Activated T-cell treated with anti-CD3 and anti-CD28 coated beads, Interleukin-2, amount 50 U/mL, for 4 hours (primary cell): ENCODE measurements at places on chromosomes 13 and 19. TPM values are rescaled to one million over a fixed set of nuclear protein-coding genes. Genes with fewer than 3 reads are reported as not detected.
A peak's percentile ranks its signal among the peaks of the same experiment; 100 is the strongest.

DNA sequence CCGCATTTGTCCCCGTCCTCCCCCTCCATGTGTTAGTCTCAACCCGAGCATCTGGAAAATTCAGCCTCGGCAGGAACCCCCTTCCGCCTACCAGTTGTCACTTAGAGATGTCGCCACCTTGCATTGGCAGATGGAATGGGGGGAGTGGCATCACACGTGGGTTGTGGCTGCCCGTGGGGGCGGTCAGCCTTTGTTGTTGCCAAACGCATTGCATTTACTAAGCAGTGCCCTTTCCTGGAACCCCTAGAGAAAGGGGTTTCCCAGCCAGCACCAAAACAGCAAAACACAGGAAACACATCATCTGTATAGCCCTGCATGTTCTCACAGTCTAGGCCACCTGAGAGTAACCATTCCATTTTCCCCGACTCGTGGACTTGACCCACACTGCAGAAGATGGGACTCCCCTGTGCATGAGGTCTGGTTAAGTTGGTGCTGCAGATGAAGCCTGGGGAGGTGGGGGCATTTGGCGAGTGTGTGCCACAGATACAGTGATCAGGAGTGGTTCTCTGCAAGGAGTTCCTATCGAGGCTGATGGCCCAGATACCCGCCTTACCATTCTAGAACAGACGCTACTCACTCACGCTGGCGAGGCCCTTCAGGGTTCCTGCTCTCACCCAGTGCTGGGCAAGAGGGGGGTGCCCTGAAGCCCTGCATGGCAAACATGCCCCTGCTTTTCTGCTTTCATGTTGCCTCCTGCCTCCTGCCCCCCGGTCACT lies 38.3 kb downstream of the TMED1 start:
- DNase-seq: peak; percentile 82

DNA sequence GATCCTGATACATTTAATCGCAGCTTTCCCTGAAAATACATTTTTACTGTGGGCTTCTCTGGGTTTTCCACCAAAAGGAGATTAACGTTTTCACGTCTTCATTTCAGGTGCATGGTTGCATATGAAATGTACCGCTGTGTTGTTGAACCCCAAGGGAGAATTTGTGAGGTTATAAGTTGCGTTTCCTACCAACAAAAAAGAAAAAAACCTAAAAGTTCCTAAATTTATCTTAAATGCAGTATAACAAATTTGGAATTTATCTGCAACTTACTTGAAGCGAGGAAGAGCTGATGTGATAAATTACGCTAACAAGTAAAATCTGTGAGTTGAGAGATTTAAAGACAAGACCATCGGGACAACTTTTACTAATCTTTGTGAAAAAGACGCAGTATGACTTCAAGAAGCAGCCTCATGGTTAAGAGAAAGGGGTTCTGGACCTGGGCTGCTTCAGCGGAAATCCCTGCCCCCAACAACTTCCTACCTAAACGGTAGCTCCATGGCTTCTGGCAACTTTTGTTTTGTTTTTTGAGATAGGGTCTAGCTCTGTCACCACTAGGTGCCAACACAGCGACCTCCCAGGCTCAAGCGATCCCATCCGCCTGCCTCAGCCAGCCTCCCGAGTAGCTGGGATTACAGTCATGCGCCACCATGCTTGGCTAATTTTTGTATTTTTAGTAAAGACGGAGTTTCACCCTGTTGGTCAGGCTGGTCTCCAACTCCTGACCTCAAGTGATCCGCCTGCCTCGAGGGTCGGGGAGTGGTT lies 958 bp upstream of the OBI1 start:
- DNase-seq: peak; percentile 7

DNA sequence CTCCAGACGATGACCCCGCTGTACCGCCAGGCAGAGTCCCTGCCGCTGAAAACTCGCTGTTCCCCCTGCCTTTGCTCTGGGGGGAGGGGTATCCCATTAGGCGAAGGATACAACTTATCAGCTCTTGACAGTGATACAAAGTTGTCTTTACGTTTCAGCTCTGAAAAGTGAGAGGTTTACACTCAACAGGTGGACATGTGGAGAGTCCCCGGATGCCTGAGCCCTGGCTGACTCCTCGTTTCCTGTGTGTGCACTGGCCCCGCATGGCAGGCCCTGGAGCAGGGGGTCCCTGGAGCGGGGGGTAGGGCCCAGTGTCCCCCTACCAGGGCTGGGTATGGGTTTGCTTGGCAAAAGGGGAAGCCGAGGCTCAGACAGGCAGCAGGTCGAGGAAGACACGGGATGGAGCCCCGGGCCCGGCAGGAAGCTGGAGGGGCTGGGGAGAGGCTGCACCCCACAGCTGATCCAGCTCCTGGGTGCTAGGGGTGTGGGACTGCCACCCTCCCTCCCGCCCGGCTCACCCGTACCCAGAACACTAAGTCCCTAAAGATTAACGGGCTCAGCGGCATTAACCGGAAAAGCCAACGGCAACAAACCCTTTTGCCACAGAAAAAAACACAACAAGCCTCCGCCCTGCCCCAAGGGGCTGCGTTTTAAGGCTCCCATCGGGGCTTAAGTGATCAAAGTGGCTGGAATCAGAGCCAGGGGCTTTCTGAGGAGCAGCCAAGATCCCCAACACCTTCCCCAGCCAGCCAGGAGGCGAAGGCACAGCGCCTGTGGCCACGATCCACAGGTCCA lies 5.6 kb downstream of the TCF3 start:
- no peak for DNase-seq

GRCh38 chr19:45443462-45444317 lies 20.0 kb upstream of the ERCC1 start:
- no peak for DNase-seq

DNA sequence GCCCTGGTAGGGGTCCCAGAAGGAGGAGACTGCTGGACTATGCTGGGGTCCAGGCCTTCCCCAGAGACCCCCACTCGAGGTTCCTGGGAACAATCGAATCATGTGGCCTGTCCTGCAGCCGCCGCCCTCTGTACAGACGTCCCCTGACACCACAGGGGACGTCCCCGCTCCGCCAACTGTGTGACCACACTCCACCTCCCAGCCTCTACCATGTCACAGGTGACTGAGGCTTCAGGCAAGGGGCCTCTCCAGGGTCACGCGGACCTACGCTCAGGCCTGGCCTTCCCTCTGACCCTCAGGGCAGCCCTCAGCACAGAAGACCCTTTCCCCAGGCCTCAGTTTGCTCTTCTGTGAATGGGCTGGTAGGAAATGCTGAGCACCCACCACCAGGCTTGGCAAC lies 13.1 kb upstream of the TMEM161A start:
- no peak for DNase-seq

GRCh38 chr13:111219280-111219679 lies 101.2 kb upstream of the TEX29 start:
- DNase-seq: no peak

The SELENOV gene
- not detected for total RNA-seq

The NKG7 gene
- total RNA-seq: 153 TPM

The ZNF575 gene
- 1.6 TPM for total RNA-seq

The ADGRL1 gene
- total RNA-seq: 30.2 TPM

The KLK7 gene
- not detected for total RNA-seq

The ZNF610 gene
- total RNA-seq: not detected

The KIR2DL4 gene
- not detected for total RNA-seq
